Panc1 (cell line): ENCODE measurements at places on chromosomes 3 and 15.

GRCh38 chr3:178054471-178054870 lies 481.8 kb upstream of the KCNMB2 start:
- DNase-seq, result no peak

DNA sequence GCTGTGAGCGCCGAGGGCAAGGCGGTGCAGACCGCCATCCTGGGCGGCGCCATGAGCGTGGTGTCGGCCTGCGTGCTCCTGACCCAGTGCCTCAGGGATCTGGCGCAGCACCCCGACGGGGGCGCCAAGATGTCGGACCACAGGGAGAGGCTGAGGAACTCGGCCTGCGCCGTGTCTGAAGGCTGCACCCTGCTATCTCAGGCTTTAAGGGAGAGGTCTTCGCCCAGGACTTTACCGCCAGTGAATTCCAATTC lies 2.3 kb downstream of the TLNRD1 start:
- no peak for DNase-seq

DNA sequence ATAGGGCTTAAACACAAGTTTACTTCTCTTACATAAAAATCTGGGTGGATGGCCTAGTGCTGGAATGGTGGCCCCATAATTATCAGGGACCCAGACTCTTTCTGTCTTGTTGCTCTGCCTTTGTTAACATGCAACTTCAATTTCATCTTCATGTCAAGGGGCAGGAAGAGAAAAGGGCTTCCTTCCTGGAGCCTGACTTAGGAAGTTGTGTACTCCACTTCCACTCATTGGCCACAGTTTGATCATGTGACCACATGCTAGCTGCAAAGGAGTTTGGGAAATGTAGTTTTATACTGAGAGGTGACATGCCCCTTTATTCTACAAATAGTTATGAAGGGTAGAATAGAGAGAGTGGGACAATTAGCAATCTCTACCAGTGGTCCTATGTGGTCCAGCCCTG lies 39.3 kb downstream of the RHCG start:
- no peak for DNase-seq

DNA sequence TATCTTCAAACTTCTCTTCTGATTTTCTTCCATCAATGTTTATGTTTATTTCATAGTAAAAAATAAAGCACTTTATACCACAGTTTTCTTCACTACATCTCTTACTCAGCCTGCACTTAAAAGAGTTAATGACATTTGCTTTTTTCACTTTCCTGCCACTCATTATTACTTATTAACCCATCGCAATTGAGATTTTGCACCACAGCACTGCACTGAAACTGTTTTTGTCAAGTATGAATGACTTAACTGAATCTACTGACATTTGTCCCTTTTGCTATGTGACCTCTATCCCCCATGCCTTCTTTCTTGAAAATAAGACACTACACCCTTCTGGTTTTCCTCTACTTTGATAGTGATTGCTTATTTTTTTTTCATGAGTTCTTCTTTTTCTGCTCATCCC lies 739.7 kb upstream of the DPPA4 start:
- DNase-seq, result no peak

GRCh38 chr15:40511093-40511471 lies 40.3 kb downstream of the CHST14 start:
- DNase-seq, result no peak

GRCh38 chr3:184129012-184129411 lies 6.1 kb upstream of the EIF2B5 start:
- no peak for DNase-seq

DNA sequence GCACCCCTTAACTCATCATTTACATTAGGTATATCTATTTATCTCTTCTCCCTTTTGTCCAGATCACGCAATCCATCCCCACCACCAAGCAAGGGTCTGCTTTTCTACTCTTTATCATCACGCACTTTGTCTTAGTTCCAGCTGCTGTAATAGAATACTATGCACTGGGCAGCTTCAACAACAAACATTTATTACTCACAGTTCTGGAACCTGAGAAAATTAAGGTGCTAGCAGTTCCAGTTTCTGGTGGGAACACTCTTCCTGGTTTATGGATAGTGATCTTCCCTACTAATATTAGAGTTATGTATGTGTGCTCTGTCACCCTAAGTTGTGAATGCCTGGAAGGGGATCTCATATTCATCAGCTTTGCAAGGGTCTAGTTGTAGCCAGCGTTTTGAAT lies 687.0 kb downstream of the NTRK3 start:
- DNase-seq, result no peak

DNA sequence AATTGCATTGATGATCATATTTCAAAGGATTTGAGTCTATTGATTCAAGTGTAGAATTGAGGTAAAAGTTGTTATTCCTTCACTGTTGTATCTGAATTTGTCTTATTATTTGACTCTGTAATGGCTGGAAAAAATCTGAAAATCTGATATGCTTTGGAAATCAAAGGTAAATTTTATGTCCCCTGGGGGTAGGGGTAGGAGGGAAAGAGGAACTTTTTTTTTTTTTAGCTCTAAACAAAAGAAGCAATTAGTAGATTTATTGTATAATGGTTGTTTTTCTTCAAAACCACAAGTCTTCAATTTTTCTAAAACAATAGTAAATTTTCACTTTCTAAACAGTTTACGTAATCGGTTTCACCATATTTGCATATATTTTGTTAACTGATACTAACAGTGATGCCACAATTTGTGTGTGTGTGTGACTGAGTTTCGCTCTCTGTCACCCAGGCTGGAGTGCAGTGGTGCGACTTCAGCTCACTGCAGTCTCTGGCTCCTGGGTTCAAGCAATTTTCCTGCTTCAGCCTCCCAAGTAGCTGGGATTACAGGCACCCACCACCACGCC lies 91.7 kb upstream of the GOLGA6L4 start:
- no peak for DNase-seq

- no peak for DNase-seq
These were observed 63.6 kb downstream of the MOBP start for GRCh38 chr3:39531066-39531465.
